ENCODE measurements at places on chromosomes 3 and 15.
A peak's percentile ranks its signal among the peaks of the same experiment; 100 is the strongest.

DNA sequence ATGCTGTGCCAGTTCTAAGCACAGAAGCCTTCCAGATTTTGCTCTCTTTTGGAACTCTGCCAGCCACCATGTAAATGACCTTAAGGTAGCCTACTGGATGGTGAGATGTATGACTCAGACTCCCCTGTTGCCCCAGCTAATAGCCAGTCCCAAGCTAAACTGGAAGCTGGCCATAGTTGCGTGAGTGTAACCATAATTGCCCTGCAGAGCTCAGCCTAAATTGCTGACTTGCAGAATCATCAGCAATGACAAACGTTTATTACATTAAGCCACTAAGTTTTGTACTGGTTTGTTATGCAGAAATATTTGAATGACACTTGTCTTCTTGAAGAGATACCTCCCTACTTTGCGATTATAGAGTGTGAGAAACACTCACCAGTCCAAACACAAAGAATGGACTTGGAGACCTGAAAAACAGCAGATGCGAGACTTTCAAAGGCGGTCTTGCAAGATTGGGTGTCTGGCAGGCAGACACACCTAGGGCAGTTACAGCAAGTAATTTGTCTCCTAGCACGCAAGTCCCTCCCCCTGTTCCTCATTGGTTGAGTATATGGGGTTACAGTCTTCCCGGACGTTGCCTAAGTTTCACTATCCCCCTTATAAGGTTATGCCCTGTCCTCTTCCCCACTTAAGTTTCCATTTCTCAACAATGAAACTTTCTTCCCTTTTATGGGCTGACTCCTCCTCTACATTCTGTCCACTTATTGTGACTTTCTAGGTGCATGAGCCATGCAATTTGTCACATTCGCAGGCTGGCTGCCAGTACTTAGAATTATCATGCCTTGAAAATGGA is 83.6 kb upstream of the XCR1 start:
- DNase-seq = peak; percentile 92

- DNase-seq = no peak
These were observed 32.6 kb downstream of the TLE3 start for GRCh38 chr15:70065006-70065722.

- no peak for DNase-seq
These were observed 19.1 kb downstream of the LRRC31 start for GRCh38 chr3:169850618-169851017.

DNA sequence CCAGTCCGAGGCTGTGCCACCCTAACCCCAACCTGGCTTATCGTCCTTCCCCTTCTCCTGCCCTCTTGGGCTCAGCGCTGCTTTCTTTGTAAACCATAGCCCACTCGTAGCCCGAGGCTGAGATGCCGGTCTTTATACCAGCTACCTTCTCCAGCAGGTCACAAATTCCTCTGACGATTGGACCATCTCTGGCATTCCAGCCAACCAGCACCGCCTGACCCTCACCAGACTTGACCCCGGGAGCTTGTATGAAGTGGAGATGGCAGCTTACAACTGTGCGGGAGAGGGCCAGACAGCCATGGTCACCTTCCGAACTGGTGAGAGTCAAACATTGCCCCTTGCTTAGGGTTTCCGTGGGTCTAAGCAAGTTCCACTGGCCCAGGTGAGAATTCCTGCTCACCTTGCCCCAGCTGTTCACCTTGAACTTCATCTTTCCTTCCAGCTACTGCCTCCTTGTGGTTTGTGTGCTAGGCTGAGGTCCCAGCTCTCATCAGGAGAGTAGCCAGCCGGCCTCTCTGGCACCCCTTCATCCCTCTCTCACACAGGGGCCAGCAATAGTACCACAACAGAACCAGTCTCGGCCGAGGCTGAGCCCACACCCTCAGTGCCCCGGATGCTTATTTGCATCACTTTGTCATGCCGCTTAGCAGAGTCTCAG is 66.7 kb downstream of the BOC start:
- DNase-seq = no peak

GRCh38 chr3:27279123-27279522 is 90.1 kb downstream of the NEK10 start:
- no peak for DNase-seq

GRCh38 chr3:55538158-55538557 is 51.1 kb upstream of the WNT5A start:
- no peak for DNase-seq

DNA sequence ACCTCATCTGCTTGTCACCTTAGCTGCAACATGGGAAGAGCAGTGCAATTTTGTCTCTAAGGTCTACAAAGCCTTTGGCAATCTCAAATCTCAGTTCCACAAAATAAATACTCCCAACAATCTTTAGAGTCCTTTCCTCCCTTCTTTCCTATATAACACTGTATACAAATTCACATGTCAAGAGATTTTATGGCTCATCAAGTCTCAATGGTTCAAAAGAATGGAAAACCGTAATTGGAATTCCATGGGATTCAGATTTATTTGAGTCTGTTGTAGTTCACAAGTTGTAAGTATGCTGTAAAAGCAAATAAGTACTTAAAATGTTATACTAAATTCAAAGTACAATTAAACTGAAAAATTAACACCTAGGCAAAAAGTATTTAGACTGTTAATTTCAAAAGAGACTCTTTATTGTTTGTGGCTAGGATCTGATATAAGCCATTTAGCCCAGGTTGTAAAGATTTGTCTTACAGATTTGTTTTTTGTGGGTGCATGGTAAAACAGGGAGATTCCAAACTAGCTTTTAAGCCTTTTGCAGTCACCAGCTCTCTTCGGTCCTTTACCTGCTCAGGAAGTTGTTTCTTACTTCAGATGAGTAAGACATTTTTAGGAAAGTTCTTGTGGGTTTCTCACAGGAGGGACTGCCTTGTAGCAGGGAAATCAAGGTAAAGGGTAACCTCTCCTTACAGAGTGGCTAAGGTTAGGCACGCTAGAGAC is 50.1 kb downstream of the CMSS1 start:
- no peak for DNase-seq

DNA sequence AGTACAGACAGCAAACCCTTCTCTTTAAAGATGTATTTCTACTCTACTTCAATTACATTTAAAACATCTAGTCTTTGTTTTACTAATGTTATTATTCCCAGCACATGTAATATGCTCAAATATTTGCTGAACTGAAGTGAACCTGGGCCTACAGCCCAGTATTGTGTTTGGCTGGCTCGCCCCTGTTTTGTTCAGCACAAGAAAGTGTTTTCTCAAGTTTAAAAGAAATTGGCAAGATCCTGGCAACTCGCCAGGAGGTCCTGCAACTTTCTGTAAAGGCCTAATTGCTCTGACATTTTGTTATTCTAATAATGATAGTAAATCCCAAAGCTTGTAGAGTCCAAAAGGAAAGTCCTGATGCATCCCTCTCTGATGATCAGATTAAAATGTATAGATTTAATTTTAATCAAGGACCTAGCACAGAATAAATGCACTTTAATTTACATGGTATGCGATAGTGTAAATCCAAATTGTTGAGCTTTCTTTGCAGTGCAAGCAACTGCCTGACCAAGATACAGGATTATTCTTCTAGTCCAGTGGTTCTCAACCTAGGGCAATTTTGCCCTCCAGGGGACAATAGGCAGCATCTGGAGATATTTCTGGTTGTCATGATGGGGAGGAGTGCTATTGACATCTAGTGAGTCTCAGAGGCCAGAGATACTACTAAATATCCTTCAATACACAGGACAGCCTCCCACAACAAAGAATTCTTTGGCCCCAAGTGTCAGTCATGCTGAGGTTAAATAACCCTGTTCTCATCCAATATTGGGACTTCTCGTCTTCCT is 35.7 kb upstream of the TMOD3 start:
- peak; percentile 43 for DNase-seq

DNA sequence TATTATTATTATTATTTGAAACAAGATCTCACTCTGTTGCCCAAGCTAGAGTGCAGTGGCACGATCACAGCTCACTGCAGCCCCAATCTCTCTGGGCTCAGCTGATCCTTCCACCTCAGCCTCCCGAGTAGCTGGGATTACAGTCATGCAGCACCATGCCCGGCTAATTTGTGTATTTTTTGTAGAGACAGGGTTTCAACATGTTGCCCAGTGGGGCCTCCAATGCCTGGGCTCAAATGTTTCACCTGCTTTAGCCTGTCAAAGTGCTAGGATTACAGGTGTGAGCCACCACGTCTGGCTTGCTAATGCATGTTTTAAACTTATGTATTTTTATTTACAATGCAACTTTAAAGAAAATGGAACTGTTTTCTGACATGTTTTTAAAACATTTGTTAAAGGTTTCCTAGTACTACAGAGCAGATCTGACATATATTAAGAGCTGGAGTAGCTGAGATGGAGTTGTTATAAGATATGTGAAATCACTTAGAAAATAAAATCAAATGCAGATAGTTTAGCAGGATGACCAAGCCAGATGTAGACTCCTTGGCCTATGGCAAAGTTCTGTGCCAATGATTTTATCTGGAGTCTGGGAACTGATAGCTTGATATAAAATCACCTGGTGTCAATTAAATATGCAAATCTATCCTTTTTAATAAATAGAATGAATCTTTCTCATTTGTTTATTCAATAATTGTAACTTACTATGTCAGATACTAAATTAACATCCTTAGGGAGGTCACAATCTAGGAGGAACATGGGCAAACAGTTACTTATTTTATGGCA is 310.1 kb upstream of the NAALADL2 start:
- no peak for DNase-seq

DNA sequence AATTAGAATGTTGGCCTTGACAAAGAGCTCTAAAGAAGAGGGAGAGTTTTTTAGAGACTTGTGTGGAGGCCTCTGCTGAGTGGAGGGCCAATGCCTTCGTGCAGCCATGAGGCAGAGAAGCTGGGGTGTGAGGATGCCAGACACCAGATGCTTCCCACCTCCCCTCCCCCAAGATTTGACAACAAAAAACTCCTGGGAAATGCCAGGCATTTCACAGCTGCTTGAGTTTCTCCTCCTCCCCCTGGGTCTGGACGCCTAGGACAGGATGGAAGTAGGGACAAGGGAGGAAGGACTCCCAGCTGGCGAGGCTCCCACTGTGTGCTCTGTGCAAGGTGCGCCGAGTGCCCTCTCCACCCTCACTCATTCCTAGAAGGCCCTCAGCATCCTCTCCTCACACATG is 20.1 kb downstream of the TGM4 start:
- no peak for DNase-seq

DNA sequence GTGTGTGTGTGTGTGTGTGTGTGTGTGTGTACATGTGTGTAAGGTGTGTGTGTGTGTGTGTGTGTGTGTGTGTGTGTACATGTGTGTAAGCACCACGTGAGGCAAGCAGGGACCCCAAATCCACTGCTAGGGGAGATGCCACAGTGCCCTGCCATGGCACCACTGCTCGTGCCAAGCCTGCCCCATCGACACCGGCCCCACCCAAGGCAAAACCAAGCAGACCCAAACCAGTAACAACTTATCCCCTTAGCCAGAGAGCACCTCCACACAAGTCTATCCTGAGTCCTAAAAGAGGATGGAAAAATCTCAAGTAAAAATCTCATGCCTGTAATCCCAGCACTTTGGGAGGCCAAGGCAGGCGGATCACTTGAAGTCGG is 45.1 kb downstream of the BDH1 start:
- DNase-seq = no peak

GRCh38 chr3:57559526-57559925 is 3.5 kb downstream of the PDE12 start:
- peak; percentile 19 for DNase-seq

GRCh38 chr3:48897460-48898376 is 964 bp downstream of the SLC25A20 start:
- DNase-seq = no peak

GRCh38 chr15:100433304-100433703 is 91.5 kb upstream of the ADAMTS17 start:
- DNase-seq = no peak

- DNase-seq = no peak
These were observed 262.2 kb upstream of the IL12A start for GRCh38 chr3:159726231-159726964.

GRCh38 chr15:63503739-63504246 is 600 bp upstream of the USP3 start:
- DNase-seq = peak; percentile 64

- no peak for DNase-seq
These were observed 2.1 kb upstream of the CPB1 start for GRCh38 chr3:148825476-148825875.

DNA sequence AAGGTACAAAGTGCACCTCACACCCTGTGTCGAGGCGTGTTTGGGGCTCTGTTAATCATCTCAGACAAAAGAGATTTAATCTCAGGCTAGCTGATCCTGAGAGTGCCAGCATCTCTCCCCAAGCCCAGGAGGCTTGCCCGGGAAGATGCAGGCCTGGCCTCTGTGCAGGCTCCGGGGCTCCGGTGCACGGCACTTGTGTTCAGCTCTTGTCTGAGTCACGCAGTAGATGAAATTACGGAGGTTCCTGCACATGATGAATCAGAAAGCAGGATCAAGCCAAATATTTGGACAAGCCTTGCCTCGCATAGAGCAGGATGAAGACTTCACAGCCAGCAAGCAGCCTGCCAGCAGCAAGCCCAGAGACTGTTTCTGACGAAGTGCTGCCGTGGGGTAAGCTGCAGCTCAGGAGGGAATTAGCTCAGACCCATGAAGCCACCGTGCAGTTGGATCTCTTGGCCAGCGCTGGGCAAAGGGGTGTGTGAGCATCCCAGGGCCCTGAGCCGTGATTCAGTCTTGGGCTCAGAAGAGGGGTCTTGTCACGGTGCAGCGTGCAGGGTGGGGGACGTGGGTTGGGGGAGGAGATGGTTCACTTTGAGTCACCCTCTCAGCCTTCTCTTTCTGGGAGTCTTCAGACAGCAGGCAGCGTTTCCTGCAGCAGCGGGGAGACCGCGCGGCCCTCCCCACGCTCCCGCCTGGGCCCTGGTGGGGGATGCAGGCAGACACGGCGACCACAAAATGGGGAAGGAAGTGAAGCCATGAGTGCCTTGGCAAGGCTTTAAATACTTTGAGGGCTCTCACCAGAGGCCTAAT is 89.2 kb upstream of the MEF2A start:
- peak; percentile 96 for DNase-seq

GRCh38 chr15:43955140-43955539 is 128.3 kb downstream of the WDR76 start:
- DNase-seq = no peak

GRCh38 chr3:5314897-5315296 is 127.4 kb downstream of the EDEM1 start:
- no peak for DNase-seq

DNA sequence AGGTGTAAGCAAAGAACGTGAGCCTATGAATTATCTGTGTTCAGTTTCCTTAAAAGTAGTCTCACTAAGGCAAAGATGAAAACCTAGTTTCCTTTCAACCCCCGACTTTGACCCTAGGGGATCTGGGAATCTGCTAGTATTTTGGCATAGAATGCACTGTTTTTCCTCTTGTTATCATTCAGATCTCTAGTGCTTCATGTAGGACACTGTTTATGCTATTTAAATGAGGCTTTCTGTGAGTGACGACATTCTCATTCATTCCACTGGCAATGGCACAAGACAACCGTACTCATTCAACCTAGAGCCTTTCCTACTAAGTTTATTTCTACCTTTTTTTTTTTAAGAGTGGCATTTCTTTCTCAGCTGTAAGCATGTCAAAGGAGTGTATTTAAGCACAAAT is 67.0 kb downstream of the CHAC1 start:
- no peak for DNase-seq

- no peak for DNase-seq
These were observed 123.8 kb downstream of the GMNC start for GRCh38 chr3:190738636-190739155.
